ENCODE measurements at places on chromosomes 12 and 14. TPM values are rescaled to one million over a fixed set of nuclear protein-coding genes. Genes with fewer than 3 reads are reported as not detected.

GRCh38 chr14:94615254-94615653 lies 3.1 kb downstream of the SERPINA3 start:
- no peak for DNase-seq
- H3K27ac ChIP-seq: no peak overlapping the region
- no peaks in the 10 kb centered on the region for H3K36me3 ChIP-seq

GRCh38 chr14:102998393-102998792 lies 59.0 kb downstream of the CDC42BPB start:
- no peak overlapping the region for H3K4me3 ChIP-seq
- DNase-seq: no peak
- H3K4me1 ChIP-seq: peaks cover 11% of the 10 kb centered on the region
- no peak overlapping the region for H3K27ac ChIP-seq
- H3K36me3 ChIP-seq: no peaks in the 10 kb centered on the region
- H3K27me3 ChIP-seq: no peaks in the 10 kb centered on the region

GRCh38 chr14:35827678-35828472 lies 1.7 kb downstream of the BRMS1L start:
- H3K4me1 ChIP-seq: peaks cover 7% of the 10 kb centered on the region
- peak overlapping the region; percentile 34 for H3K27ac ChIP-seq
- no peaks in the 10 kb centered on the region for H3K27me3 ChIP-seq
- no peak for DNase-seq

The CLEC1B gene
- total RNA-seq: not detected

DNA sequence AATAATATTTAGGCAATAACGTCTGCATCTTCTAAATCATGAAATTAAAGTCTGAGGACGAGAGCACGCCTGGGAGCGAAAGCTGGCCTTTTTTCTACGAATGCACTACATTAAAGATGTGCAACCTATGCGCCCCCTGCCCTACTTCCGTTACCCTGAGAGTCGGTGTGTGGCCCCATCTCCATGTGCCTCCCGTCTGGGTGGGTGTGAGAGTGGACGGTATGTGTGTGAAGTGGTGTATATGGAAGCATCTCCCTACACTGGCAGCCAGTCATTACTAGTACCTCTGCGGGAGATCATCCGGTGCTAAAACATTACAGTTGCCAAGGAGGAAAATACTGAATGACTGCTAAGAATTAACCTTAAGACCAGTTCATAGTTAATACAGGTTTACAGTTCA lies 19.3 kb downstream of the CKB start:
- no peak overlapping the region for H3K27ac ChIP-seq
- H3K27me3 ChIP-seq: no peaks in the 10 kb centered on the region
- no peak for DNase-seq
- H3K4me1 ChIP-seq: no peaks in the 10 kb centered on the region

- no peaks in the 10 kb centered on the region for H3K27me3 ChIP-seq
- H3K36me3 ChIP-seq: no peaks in the 10 kb centered on the region
- DNase-seq: no peak
- no peak overlapping the region for H3K4me3 ChIP-seq
- H3K27ac ChIP-seq: no peak overlapping the region
Observed at GRCh38 chr14:24925771-24926374, 124.1 kb downstream of the STXBP6 start.

The GPR162 gene
- total RNA-seq: 1.3 TPM

Measured in Panc1 (cell line).